ENCODE measurements at places on chromosomes 6 and 20. TPM values are rescaled to one million over a fixed set of nuclear protein-coding genes. Genes with fewer than 3 reads are reported as not detected.

- H3K36me3 ChIP-seq = no peaks in the 10 kb centered on the region
- no peaks in the 10 kb centered on the region for H3K4me1 ChIP-seq
- peak overlapping the region; percentile 93 for H3K27ac ChIP-seq
- peak; percentile 67 for DNase-seq
- peak overlapping the region; percentile 53 for H3K4me3 ChIP-seq
Observed at GRCh38 chr6:106974999-106975737, 639 bp upstream of the CD24 start.

DNA sequence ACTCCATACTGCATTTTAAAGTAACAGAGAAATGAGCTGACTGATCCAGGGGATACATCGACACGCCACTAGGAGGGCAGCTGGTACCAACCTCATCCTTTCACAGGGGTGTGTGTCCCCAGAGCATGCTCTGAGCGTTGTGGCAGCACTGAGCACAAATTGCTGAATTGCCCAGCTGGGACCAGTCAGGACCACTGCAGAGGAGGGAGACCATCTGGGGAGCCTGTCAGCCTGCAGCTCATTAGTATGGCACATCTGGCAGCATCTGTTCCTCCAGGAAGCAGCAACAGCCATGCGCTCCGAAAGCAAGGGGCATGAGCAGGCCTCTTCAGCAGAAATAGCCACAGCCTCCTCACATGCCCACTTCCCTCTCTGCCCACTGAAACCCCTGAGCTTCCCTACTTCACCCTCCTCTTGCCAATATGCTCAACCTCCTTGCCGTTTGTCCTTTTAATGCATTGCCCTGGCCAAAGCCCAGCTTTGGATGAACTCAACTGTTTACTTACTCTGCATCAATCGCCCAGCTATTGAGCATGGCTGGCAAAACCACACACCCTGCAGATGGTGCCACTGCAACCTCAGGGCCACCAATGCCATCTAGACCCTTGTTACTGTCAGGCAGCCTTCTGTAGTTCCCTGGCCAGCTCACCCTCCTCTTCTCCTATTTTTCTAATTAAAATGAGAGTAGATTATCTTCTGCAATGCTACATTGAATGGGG lies 77.6 kb upstream of the NEDD9 start:
- H3K4me3 ChIP-seq = no peak overlapping the region
- H3K36me3 ChIP-seq = no peaks in the 10 kb centered on the region
- no peaks in the 10 kb centered on the region for H3K4me1 ChIP-seq
- H3K27ac ChIP-seq = no peak overlapping the region

DNA sequence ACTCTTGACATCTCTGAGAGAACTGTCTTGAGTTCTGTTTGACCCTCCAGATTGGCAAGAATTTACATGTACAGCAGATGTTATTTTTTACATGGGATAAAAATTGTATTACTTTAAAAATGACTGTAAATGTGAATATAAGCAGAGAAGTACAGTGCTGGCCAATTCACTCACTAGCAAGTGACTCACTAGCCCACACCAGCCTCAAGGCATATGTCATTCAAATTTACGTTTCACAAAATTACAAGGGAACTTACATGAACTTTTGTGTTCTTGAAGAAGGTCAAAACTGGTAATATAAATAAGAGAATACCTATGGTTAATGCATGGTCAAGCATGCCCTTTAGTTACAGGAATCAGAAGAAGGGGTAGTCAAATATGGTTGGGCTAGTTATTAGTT lies 54.0 kb upstream of the HMGCLL1 start:
- no peak overlapping the region for H3K27ac ChIP-seq
- H3K4me3 ChIP-seq = no peak overlapping the region
- H3K4me1 ChIP-seq = no peaks in the 10 kb centered on the region
- no peak for DNase-seq
- H3K36me3 ChIP-seq = no peaks in the 10 kb centered on the region

GRCh38 chr6:148423601-148424270 lies 81.1 kb downstream of the SASH1 start:
- no peaks in the 10 kb centered on the region for H3K4me1 ChIP-seq
- H3K4me3 ChIP-seq = no peak overlapping the region
- H3K27me3 ChIP-seq = no peaks in the 10 kb centered on the region
- DNase-seq = no peak

DNA sequence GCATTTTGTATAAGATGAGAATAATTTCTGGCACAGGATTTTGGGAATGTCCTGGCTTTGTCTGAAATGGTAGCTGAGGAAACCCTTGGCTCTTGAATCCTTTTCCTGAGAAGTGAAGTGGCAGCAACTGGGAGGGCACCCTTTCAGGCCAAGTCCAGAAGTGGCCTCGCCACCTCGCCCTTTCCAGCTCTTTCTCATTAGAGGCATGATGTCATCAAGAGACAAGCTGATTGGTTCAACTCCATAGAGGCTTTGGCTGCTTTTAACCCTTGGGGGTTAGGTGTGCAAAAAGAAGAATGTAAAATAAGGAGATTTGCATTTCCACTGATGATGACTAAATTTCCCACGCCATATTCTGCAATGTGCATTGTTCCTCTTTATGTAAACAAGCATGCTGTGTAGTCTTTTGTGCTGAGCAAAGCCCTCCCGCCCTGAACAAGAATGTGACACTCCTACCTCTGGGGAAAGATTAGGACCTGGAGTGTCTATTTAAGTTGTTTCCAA lies 116.5 kb downstream of the TCP11 start:
- H3K27me3 ChIP-seq = no peaks in the 10 kb centered on the region
- H3K4me1 ChIP-seq = no peaks in the 10 kb centered on the region
- H3K4me3 ChIP-seq = no peak overlapping the region
- peak; percentile 67 for DNase-seq

GRCh38 chr20:62648318-62648995 lies 6.2 kb downstream of the SLCO4A1 start:
- H3K4me1 ChIP-seq = peaks cover 49% of the 10 kb centered on the region
- no peak overlapping the region for H3K27ac ChIP-seq
- H3K27me3 ChIP-seq = no peaks in the 10 kb centered on the region
- H3K36me3 ChIP-seq = no peaks in the 10 kb centered on the region
- no peak for DNase-seq

DNA sequence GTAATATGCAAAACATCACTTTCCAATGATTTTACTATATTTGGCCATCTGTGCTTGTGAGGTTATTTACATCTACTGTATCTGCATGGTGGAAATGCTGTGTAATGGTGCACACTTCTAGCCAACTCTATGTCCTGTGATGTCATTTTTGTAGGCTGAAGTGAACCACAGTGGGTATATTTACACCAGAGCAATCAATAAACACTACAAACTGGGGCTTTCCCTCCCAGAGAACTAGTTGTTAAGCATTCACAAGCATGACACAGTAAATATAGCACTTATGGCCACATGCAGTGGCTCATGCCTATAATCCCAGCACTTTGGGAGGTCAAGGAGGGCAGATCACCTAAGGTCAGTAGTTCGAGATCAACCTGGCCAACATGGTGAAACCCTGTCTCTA lies 4.9 kb downstream of the SLC22A2 start:
- H3K4me1 ChIP-seq = peaks cover 4% of the 10 kb centered on the region
- H3K27me3 ChIP-seq = no peaks in the 10 kb centered on the region
- H3K36me3 ChIP-seq = no peaks in the 10 kb centered on the region
- DNase-seq = no peak
- no peak overlapping the region for H3K4me3 ChIP-seq

ACTR5 gene
- 8.3 TPM for total RNA-seq

ZNF334 gene
- 1.3 TPM for total RNA-seq

Measured in colonic mucosa (tissue), 4 donors.